ENCODE measurements at places on chromosomes 3 and 15.

GRCh38 chr15:49120832-49121231 is 34.6 kb downstream of the COPS2 start:
- no peak for DNase-seq

GRCh38 chr15:94580211-94580885 is 349.0 kb downstream of the MCTP2 start:
- DNase-seq: no peak

- DNase-seq: no peak
Measured at GRCh38 chr3:105197863-105198262, 168.8 kb upstream of the ALCAM start.

DNA sequence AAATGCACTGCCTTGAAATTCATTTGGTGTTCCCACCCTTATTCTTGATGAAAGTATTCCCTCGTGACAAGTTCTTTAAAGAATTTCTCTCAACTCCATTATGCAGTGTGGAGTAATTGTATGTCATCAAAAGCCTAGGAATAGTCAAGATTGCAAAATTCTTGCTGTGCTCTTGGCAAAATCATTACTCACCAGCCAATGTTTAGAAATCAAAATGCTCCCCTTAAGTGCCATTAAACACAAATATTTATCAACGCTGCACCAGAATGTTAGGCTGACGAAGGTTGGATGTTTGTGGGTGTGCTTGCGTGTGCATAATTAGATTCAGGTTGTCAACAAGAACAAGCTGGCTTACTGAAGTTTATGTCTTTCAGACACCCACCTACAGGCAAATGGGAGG is 40.5 kb downstream of the SST start:
- DNase-seq: no peak

GRCh38 chr15:82699726-82700125 is 9.9 kb downstream of the AP3B2 start:
- no peak for DNase-seq

DNA sequence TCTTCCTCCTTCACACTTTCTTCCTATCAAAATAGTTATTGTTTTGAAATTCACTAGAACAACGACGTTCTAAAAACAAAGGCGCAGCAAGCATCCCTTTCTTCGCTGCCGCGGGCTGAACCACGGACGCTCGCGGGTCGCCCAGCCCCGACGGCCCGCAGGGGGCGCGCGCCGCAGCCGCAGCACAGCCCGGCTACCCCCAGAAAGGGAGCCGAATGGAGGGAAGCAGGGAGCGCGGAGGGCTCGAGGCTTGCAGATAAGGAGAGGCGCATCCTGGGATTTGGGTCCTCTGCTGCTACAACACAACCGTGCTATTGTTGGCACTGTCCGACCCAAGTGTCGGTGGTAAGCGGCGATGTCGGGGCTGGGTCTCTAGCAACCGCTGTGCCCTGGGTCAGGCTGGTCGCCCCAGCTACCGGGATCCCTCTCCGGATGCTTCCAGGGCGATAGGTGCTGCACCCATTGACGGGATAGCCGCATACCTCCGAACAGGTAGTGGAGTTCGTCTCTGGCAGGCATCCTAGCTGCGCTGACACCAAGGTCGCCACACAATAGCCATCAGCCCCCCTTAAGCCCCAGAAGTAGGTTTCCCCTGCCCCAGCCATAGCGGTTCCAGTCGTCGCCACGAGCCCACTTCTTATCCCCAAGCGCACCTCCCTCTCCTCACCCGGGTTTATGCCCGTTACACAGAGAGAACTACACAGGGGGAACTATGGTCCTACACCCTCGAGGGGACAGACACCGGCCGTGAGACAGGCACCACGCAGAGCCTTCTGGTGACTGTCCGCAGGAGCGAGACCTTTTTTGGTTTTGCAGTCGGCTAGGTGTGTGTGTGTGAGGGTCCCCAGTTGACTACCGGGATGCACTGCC is 6.0 kb downstream of the ONECUT1 start:
- DNase-seq: no peak

DNA sequence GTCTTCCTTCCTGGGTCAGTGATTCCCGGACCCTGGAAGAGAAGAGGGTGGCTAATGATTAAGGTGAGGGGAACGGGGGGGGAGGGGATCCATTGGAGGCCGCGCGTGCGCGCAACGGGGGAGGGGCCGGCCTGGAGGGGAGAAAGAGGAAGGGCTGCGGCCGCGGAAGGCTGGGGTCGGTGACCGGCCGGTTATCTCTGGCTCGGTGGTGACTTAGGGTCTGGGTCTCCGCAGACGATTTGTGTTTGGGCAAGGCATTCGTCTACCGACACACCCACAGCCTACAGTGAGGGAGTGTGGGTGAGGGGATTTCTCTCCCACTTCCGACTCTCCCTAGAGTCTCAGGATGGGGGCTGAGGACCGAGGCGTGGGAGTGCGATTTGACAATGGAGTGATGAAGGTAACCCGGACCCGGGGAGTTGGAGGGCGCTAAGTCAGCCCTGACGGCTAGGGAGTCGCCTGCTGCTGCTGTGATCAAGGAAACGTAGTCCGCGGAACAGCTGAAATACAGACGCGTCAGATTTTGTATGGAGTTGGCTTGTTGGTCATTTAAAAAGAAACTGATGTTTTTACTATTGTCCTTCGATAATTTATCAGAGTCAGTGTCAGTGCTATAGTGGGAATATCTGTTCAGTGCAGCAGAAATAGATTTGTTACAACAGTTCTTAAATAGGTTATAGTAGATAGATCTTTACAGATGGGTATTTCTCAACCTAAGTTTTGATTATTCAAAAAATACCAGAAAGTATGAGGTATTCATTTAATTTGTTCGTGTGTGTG is 733 bp downstream of the RNF111 start:
- DNase-seq: peak; percentile 45

- no peak for DNase-seq
Measured at GRCh38 chr15:66069751-66070150, 183.8 kb downstream of the MEGF11 start.

GRCh38 chr3:65810302-65810701 is 228.4 kb downstream of the MAGI1 start:
- DNase-seq: no peak

GRCh38 chr3:73674280-73674679 is 49.5 kb upstream of the PDZRN3 start:
- DNase-seq: no peak

DNA sequence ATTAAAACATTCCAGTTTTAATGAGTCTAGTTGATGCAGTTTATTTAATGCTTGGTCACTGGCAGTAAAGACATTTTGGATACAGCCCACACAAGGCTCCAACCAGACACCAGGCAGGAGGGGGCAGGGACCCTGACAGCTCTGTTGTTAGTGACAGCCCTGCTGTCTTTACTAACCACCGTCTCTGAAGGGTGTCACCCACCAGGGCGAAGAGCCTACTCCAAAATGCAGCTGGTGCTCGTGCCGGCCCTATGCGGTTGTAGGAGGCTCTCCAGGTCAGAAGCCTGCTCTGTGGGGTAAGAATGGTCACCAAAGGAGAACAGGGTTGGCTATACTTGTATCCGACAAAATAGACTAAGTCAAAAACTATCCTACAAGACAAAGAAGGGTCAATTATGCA is 132.2 kb downstream of the ATP10A start:
- DNase-seq: no peak

DNA sequence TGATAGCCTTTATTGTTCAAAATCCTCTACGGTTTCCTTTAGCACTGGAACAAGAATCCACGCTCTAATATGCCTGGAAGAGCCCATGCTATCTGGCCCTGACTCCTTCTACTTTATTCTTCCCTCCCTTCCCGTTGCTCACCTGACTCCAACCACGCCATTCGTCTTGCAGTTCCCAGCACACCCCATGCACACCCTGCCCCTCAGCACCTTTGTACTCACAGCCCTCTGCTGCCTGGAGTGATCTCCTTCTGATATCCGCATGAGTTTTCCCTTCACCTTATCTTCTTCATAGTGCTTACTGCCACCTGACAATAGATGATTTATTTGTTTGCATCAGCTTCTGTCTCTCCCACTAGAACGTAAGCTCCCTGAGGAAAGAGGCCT is 16.6 kb upstream of the BCL2A1 start:
- DNase-seq: no peak

GRCh38 chr3:76367281-76367680 is 581.9 kb upstream of the ZNF717 start:
- DNase-seq: no peak

DNA sequence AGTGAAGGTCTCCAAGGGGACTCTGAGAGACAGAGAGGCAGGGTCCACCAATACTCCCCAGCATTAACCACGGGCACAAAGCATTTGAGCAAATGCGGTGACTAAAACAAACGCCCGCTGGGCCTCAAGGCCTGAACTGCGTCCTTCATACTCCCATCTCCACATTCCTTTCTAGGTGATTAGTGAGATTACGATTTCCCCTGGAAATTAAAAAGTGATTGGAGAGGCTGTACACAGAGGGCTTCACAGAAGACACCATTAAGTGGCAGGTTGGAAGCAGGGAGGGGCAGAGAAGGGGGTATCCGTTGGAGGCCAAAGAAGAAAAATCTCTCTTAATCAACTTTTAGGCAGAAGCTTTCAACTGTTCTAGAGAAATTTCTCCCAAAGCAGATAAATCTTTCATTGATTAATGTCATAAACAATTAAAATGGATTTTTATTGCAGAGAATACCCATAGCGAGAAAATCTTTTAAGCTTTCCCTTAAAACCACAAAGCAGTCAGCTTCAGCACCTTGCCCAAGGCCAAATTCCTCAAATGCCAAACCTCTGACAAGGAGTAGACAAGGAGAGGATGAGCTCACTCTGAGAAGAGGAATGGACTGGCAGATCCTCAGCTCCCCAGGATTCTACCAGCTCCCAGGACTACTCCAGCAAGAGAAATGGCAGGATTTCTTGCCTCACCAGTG is 38.2 kb downstream of the MB21D2 start:
- DNase-seq: no peak

DNA sequence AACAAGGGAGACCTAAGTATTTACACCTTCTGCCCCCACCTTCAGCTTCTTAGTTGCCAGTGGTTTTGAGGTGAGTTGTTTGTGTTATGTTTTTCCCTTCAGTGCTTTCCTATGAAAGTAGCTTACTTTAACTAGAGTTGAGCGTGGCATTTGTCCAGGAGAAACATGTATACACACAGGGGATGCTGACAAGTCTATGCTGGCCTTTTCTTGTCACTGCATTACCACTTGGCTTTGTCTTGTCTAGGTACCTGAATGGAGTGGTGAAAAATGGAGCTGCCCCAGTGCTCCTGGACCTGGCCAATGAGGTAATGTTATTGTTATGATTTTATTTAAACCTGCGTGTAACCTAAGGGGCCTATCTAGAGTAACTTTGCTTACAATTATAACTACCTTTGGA is 74.4 kb downstream of the CDIN1 start:
- DNase-seq: no peak

DNA sequence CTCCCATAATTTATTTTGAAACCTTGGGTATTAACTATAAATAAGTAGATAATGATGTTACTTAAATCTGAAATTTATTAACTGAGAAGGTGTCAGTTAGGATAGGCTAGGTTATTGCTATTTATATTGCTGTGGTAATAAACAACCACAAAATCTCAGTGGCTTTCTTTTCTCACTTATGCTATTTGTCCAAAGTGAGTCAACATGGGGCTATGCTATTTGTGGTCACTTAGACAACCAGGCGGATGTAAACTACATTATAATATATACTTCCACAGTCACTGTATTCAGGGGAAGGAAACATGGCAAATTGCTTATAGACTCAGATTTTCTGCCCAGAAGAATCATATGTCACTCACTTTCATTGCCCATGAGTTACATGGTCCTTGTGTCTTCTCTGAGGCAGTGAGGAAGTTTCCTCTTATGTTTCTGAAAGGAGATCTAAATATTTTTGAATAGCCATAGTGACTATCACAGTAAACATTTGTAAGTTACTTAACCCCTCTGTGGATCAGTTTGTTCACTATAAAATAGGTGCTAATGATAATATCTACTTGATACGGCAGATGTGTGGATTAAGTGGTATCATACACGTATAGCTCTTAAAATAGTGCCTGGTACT is 19.8 kb downstream of the HMG20A start:
- no peak for DNase-seq

DNA sequence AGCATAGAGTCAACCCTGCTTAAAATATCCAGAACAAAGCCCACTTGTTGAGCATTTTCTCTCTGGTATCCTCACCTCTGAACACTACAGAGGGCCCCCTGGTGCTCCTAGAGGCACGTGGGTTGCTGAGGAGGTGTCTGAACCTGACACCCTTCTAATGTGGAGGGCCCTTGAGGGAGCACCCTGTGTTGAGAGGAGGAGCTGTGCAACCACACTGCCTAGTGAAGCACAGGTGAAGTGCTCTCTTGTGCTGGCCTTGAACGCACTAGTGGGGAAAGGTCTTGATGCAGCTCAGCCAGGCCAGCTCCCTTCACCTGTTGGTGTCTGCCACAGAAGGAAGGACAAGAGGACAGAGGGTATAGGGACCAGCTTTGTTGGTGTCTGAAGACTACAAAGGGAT is 51.9 kb downstream of the CCK start:
- DNase-seq: no peak

GRCh38 chr15:87816016-87816415 is 440.5 kb downstream of the NTRK3 start:
- DNase-seq: no peak

DNA sequence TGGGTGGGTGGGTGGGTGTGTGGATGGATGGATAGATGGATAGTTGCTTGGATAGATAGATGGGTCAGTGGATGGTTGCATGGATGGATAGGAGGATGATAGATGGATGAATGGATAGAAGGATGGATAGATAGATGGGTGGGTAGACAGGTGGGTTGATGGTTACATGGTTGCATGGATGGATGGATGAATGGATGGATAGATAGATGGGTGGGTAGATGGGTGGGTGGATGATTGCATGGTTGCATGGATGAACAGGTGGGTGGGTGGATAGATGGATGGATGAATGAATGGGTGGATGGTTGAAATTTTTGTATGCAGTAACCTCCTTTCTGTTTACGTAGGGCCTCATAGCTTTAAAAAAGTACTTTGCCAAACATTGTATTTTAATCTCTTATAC is 79.5 kb downstream of the LRRK1 start:
- DNase-seq: no peak

DNA sequence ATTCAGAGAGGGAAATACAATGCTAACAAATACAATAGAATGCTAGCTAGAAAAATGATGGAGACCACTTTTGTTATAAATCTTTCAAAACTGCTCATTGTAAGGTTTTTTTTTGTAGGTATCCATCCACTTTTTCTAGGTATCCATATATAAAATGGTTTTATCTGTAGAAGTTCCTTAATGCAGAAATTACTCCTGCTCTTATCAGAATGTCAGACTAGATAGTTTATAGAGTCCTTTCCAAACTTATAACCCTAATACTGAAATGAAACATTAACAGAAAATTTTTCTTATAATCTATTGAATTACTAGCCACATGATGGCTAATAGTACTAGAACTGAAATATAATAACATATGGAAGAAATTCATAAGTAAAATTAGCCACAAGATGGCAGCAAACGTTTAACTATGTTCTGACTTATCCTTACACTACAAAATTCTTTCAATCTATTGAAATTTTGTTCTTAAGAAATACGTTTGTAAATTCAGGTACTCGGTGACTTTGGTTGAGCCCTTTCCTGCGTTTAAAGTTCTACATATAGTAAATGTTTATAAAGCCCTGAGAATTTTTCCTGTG is 58.5 kb downstream of the ECT2 start:
- DNase-seq: no peak
